ENCODE measurements at places on chromosomes 7 and 10.

DNA sequence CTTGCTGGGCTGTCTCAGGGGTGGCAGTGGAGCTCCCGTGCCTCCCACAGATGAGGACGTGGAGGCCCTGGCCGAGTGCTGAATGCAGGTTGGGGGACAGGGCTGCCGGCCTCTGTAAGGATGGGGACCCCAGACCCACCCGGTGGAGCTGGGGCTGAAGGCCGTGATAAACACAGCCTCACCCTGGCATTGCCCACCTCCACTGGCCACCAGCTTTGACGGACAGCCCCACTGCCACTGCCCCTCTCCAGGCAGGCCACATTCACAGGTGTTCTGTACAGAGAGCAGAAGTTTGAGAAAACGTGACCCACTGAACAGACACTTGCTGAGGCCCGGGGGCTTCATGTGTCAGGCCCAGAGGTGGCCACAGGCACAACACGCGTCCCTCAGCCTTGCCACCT is 126.2 kb downstream of the LHPP start:
- no peak for DNase-seq

DNA sequence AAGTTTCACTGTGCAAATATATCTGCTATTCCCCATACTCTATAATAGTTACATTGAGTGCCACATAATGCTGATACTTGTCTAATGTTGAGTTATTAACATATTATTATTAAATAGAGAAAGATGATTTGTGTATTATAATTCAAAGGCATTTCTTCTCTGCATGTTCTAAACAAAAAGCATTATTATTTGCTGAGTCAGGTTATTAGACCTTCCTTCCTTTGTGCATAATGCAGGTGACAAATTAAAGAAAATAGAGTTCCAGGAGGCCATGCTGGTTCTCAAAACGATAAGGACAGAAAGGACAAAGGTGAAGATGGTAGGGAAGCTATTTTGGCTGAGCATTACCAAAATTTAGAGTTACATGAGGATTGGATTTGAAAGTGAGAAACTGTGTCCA is 85.4 kb upstream of the CYP2C9 start:
- no peak for DNase-seq

GRCh38 chr7:50101873-50102272 is 8.8 kb upstream of the ZPBP start:
- no peak for DNase-seq

DNA sequence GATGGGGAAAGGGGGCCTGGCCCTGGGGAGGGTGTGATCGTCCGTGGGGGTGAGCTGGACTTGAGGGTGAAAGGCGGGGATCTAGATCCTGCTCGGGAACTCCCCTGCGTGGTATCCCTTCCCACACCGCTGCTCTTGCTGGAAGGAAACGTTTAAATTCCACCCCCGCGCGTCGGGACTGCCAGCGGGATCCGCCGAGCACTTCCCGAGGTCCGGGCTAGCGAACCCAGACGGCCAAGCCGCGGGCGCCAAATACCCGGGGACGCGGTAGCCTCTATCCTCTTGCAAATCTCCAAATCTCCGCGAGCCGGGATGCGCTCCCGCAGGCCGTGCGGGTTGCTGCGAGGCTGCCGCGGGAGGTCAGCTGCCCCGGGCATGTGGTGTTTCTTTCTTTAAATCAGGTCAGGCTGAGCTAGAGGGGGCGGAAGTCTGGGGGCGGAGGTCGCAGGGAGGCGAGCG is 904 bp downstream of the NPTX2 start:
- no peak for DNase-seq

DNA sequence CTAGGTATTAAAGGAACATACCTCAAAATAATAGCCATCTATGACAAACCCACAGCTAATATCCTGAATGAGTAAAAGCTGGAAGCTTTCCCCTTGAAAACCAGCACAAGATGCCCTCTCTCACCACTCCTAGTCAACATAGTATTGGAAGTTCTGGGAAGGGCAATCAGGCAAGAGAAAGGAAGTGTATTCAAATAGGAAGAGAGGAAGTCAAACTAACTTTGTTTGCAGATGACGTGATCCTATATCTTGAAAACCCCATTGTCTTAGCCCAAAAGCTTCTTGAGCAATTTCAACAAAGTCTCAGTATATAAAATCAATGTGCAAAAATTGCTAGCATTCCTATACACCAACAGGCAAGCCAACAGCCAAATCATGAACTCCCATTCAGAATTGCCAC is 131.3 kb downstream of the FANK1 start:
- DNase-seq = no peak

DNA sequence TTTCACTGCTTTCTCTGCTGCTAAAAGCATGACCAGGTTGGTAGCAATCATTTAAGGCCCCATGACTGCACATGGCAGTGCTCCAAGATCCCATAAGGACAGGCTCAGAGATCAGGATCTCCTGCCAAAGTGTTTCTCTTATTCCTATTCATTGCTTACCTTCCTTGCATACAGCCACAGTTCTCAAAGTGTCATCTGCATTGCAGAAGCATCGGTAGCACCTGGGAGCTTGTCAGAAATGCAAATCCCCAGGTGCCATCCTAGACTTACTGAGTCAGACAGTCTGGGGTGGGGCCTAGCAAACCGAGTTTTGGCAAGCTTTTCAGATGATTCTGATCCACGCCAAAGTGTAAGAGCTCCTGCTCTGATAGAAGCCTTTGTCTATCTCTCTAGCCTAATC is 489.0 kb upstream of the AUTS2 start:
- no peak for DNase-seq

- DNase-seq = no peak
These were observed 57.4 kb upstream of the AGR3 start for GRCh38 chr7:16939161-16939560.

DNA sequence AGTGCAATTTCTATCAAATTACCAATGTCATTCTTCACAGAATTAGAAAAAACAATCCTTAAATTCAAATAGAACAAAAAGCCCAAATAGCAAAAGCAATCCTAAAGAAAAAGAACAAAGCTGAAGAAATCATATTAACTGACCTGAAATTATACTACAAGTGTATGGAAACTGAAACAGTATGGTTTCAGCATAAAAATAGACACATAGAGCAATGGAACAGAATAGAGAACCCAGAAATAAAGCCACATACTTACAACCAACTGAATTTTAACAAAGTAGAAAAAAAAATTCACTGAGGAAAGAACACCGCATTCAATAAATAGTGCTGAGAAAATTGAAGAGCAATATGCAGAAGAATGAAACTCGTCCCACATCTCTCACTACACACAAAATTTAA is 142.0 kb upstream of the CHRM2 start:
- DNase-seq = no peak

- no peak for DNase-seq
These were observed 55.4 kb downstream of the MDFIC start for GRCh38 chr7:114977277-114977676.

DNA sequence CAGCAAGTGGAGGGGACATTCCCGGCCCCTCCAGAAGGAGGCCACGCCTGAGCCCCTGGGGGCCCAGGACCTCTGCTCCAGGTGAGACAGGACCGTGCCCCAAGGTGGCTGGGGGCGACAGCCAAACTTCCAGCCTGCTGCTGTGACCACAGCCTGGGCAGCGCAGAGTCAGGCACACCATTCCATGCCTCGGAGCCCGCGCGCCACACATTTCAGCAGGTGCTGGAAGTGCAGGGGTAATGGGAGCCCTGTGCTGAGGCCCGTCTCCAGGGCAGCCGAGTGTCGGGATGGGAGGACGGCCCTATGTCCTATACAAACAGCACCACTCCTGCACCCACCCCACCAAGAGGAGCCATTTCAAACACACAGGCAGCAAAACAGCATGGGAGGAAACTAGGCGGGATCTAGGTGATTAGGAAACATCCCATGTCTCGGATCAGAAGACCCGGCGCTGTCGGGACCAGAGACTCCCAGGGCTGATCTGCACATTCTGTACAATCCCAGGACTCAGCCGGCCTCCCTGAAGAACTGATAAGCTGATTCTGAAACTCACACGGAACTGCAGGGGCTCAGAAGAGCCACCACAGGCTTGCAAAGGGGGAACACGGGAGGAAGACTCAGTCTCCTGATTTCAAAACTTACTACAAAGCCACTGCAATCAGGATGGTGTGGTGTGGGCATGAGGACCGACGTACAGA is 272.3 kb downstream of the ELFN1 start:
- no peak for DNase-seq

GRCh38 chr7:133593561-133593960 is 340.7 kb downstream of the EXOC4 start:
- no peak for DNase-seq

DNA sequence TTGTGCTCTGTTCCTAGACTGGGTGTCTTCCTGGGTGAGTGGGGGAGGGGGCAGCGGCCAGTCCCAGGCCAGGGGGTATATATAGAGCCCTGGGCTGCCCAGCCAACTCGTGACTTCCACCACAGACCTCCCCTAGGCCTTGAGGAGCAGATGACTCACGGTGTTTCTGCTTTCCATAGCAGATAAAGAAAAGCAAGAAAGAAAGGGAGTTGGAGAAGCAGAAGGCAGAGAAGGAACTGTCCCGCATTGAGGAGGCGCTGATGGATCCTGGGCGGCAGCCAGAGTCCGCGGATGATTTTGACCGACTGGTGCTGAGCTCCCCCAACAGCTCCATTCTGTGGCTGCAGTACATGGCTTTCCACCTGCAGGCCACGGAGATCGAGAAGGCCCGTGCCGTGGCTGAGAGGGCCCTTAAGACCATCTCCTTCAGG is 10.1 kb downstream of the CALHM2 start:
- no peak for DNase-seq

DNA sequence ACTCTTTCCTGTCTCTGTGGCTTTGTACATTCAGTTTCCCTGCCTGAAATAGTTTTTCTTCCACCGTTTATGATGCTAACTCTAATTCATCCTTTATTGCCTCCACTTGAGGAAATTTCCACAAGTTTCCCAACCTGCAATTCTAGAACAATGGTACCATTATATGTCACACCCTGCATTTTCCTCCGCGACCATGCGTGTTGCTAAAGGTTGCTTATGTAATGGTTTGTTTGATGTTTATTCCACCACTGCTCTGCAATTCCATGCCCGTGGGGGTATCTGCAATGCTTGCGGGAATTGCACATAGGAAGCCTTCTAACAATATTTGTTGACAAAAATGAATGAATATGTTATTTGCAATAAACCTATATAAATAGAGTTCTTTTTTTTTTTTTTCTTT is 69.5 kb upstream of the ST8SIA6 start:
- DNase-seq = no peak

DNA sequence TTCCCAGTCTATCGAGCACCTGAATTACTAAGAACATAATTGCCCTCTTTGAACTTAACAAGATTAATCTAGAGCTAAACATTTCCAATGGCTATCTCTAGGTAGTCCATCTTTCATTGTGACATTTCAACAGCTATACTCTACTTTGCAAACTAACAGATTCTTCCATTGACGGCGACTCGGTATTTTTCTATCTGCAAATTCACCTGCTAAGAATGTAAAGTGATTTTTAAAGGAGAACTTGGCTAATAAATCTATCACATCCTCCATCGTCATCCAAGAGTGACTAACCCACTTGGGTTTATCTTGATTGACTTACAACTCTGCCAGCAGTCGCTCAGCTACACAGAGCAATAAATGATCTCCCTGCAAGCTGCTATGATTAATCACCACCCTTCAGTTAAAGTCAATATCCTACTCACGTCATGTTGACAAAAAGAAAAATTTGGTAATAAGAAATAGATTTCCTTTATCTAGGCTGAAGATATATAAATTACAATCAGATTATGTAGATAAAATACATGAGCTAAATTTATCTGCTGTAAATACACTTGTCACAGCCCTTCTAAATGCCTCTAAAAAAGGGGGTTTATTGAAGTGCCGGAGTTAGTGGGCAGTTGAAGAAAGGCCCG is 99.5 kb downstream of the SFMBT2 start:
- DNase-seq = no peak

GRCh38 chr10:43968076-43968475 is 319.4 kb upstream of the ZNF32 start:
- no peak for DNase-seq

DNA sequence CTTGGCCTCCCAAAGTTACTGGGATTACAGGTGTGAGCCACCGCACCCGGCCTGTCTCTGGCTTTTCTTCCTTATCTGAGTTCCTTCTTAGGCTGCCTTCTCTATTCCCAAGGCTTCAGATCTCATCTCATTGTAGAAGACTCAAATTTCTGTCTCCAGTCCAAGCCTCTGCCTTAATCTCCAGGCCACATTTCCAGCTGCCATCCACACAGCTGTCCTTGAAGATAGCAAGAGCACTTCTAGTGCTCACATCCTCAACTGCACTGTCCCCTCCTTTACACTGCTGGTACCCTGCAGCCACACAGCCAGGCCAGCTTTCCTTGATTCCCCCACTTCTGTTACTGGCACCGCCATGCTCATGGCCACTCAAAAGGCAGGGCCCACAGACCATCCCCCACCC is 35.6 kb downstream of the POLL start:
- no peak for DNase-seq

GRCh38 chr10:18409599-18410397 is 241.6 kb downstream of the NSUN6 start:
- no peak for DNase-seq

DNA sequence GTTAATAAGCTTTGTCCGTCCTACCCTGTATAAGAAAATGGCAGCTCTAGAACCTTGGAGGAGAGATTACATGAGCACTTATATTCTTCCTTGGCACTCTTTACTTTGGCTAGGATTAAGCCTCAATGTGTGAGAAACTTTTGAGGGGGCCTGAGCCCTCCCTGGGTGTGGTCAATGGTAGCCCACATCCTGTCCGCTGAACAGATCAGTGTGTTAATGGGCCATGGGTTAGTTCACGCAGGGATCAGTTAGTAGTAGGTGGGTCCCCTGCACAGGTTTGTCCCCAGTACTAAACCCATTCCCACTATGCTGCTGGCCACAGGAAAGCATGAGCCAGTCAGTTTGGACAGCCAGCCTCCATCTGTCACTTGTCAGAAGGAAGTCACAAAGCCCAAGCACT is 20.2 kb upstream of the IKZF1 start:
- DNase-seq = no peak

DNA sequence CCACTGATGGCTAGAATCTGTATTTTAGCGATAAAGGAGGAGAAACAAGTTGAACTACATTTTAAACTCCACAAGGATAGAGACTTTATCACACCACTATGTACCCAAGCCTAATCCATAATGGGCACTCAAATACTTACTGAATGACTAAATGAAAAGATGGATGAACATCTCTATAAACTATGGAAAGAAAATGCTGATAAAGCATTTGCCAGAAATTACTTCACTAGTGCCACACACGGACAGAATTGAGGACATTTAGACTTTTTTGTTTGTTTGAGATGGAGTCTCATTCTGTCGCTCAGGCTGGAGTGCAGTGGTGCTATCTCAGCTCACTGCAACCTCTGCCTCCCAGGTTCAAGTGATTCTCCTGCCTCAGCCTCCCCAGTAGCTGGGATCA is 1.7 kb upstream of the NSUN6 start:
- DNase-seq = no peak

GRCh38 chr7:117759950-117760640 is 113.1 kb downstream of the CTTNBP2 start:
- no peak for DNase-seq

Data from activated CD4-positive, alpha-beta T cell treated with anti-CD3 and anti-CD28 coated beads, Interleukin-2, Interleukin-4, amounts not matched to agents 100 ng/mL and 50 ng/mL, durations not matched to agents 16 hours and 8 hours (primary cell).